Lung (tissue), 17 donors: ENCODE measurements at places on chromosomes 11 and 22. TPM values are rescaled to one million over a fixed set of nuclear protein-coding genes. Genes with fewer than 3 reads are reported as not detected.

DNA sequence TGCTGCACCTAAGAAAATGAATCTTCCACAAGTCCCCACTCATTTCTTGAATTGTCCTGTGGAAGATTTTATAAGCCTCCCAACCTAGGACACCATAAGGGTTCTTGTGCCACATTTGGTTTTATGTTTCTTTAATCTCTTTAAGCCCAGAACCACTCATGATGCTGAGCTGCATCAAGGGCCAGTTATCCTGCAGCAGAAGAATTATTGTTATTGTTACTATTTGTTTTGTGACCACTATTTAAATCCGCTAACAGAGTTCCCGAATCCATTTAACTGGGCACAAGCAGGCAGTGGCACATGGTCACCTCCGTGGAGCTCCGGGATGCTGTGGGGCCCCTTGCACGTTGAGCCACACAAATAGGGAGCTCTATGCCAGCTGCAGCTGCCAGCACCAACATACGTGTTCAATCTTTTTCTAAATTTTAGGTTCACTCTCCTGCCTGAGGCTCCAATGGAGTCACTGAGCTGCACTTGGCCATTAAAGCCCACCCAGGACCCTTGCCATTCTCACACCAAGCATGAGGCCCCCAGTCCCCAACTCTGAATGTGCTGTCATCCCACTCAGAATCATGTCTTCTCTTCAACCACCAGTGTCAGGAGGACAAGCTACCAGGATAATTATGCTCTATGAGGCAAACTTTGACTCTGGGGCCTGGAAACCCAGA lies 60.6 kb downstream of the DGCR2 start:
- no peak for DNase-seq

DNA sequence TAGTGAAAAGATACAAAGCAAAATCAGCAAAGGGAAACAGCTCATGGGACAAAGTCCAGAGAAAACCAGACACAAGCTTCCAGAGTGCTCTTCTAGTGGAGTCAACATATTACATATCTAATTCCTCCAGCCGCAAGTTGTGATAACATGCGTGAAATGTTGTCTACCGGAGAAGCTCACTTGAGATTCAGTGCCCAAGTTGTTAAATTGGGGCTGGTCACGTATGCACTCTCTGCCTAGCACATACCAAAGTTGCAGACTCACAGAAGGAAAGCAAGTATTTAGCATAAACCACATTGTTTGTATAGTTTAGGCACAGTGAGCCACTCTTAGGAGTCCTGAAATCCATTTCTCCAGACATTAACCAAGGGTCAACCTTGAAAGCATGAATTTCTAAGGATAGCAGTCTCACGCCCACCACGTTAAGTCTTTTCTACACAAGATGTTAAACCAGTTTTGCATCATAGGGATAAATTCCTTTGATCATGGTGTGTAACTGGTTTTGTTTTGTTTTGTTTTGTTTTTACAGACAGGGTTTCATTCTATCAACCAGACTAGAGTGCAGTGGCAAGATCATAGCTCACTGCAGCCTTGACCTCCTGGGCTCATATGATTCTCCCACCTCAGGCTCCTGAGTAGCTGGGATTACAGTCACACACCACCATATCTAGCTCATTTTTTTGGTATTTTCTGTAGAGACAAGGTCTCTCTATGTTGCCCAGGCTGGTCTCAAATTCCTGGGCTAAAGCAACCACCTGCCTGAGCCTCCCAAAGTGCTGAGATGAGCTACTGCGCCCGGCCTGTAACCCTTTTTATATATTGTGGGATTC lies 39.5 kb upstream of the EP300 start:
- DNase-seq, result peak; percentile 16

The HBG2 gene
- 8.2 TPM for total RNA-seq

GRCh38 chr11:93016595-93016994 lies 47.1 kb downstream of the MTNR1B start:
- no peak for DNase-seq

The ART1 gene
- 0.68 TPM for total RNA-seq

DNA sequence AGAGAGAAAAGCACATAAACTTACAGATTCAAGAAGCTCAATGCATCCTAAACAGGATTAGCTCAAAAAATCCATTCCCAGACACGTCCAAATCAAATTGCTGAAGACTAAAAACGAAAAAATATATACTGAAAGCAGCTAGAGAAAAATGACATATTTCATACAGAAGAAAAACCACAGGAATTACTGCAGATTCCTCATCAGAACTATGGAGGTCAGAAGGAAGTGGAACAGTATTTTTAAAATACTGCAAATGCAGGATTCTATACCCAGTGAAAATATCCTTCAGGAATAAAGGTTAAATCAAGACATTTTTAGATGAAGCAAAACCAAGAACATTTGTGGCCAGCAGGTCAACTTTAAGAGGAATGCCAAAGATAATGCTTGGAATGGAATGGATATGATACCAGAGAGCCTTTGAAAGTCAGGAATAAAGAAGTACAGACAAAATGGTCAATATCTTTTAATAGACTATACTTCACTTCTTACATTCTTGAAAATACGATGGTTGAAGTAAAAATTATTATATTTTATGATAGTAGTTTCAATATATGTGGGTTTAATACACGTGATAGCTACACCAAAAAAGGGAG lies 352.9 kb downstream of the CTTN start:
- DNase-seq, result no peak

- DNase-seq, result peak; percentile 98
Observed at GRCh38 chr22:40040927-40041326, 46.2 kb downstream of the FAM83F start.

- DNase-seq, result no peak
Observed at GRCh38 chr11:33317662-33318061, 60.5 kb downstream of the HIPK3 start.

DNA sequence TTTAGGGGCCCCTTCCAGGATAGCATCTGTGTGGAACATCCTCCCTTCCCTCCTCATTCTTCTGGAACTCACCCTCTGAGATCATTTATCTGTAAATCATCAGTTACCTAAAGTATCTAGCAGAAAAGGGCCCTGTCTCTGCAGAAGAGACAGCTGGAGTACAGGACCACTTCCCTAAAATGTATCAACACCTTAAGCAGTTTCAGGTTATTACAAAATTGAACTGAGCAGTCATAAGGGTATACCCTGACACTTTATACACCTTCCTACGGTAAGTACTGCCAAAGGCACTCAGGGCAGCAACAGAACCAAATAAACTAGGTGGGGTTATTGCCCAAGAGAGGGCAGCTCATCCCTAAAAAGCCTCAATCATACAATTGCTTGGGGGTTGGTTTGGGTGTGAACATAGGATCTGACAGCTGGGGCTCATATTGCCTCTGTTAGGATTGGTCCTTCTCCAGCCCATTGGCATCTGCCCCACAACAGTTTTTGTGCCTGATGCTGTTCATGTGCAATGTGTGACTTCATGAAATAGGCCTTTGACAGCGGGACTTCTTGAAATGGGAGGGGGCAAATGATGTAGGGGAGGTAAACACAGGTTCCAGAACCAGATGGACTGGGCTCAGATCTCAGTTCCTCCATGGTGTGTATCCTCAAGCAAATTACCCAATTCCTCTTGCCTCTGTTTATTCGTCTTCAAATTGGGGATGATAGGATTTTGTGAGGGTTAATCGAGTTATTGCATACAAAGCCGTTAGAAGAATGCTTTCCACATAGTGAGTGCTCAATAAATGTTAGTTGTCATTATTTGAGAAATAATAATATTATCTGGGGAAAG lies 2.9 kb downstream of the POU2AF3 start:
- DNase-seq, result no peak
